ENCODE measurements at places on chromosomes 5 and 9. TPM values are rescaled to one million over a fixed set of nuclear protein-coding genes. Genes with fewer than 3 reads are reported as not detected.

Gene KDM3B
- 103 TPM for polyA plus RNA-seq

Gene FRMD3
- 20.3 TPM for polyA plus RNA-seq

Gene TUSC1
- 17.4 TPM for polyA plus RNA-seq

Gene PCSK1
- 0.18 TPM for polyA plus RNA-seq

Gene TLX3
- not detected for polyA plus RNA-seq

Gene PLPP7
- 2.4 TPM for polyA plus RNA-seq

Gene GPRIN1
- 2.3 TPM for polyA plus RNA-seq

All from renal pelvis (tissue), 12 donors.